ENCODE measurements at places on chromosomes 3 and 15.

GRCh38 chr3:88033079-88033478, 25.7 kb downstream of the CGGBP1 start:
- no peak for DNase-seq

GRCh38 chr3:42756681-42757213, 16.3 kb downstream of the CCDC13 start:
- DNase-seq = no peak

DNA sequence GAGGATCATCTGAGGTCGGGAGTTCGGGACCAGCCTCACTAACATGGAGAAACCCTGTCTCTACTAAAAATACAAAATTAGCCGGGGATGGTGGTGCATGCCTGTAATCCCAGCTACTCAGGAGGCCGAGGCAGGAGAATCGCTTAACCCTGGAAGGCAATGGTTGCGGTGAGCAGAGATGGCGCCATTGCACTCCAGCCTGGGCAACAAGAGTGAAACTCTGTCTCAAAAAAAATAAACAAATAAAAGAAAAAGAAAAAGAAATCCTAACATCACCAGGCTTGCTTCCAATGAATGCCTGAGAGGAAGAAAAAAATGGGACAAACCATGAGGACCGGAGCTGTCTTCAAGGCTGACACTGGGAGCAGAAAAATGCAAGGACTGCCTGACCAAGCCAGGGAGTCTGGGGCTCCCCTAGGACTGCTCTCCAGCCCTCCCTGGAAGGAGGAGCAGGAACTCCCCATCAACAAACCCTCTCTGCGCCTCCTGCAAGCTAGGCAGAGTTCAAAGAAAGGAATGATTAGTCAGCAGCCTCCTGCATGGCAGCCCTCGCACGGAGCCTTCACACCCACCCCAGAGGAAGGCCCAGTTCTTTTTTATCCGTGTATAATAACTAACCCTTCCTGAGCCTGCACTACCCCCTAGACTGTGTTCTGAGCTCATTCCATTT, 55.4 kb downstream of the NUP210 start:
- no peak for DNase-seq

GRCh38 chr15:71713191-71713809, 97.1 kb upstream of the NR2E3 start:
- DNase-seq = no peak

DNA sequence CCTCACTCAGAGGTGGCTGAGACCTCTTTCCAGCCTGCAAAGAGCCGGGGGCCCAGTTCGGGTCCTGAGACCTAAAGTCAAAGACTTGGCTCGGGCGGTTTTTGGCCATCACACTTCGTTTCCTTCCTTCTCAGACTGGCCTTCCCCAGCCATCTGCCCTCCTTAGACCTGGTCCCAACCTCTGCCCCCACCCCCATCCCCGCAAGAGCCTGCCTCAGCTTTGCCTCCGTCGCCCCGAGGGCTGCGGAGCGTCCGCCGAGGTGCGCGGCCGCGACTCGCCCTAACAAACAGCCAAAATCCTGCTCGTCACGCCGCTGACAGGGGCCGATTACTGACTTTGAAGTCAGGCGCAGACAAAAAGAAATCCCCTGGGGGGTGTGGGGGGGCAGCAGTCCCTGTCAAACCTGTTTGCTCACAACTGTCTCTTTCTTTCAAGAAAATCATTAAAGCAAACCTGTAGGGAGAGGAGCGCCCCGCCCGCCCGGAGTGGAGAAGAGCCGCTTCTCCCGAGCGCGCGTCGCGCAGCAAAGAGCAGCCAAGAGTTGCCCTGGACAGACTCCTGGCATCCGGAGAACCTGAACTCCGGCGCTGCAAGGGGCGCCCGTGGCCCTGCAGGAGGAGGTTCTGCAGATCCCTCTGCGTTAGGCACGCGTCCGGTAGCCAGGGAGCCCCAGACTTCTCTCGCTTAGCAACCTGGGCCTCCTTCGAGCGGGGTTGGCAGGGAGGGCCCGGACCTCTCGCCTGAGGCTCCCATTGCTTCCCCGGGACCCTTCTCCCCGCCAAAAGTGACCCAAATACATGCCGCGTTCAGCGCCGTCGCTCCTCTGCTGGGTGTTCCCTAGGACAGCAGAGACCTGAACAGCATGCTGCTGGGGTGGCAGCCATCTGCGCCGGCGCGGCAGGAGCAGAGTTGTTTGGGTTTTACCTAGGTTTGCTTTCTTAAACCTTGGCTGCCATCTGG, 4.5 kb downstream of the SOX14 start:
- DNase-seq = peak; percentile 45

- DNase-seq = peak; percentile 3
These were observed 26.2 kb downstream of the IFT80 start for GRCh38 chr3:160372780-160373179.

- no peak for DNase-seq
These were observed 31.6 kb downstream of the KLHL25 start for GRCh38 chr15:85763157-85763556.

GRCh38 chr15:101573951-101574350, 78.2 kb downstream of the TM2D3 start:
- no peak for DNase-seq

DNA sequence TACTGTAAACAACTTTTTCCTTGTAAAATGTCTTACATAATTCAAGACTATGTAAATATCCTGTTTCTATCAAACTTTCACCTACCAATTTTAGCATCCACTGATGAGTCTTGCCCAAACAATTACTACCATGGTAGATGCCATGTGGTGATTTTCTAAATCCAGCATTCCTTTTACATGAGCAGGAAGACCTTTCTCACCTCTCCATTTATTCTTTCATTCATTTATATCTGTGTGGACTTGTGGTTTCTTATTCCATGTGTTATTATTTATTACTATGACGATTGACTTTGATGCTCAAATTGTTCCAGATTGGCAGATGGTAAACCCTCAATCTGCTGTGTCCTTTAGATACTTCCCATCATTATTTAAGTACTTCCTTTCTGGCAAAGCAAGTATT, 62.4 kb downstream of the IFT57 start:
- DNase-seq = no peak

GRCh38 chr3:120469440-120469839, 18.6 kb upstream of the FSTL1 start:
- peak; percentile 20 for DNase-seq

DNA sequence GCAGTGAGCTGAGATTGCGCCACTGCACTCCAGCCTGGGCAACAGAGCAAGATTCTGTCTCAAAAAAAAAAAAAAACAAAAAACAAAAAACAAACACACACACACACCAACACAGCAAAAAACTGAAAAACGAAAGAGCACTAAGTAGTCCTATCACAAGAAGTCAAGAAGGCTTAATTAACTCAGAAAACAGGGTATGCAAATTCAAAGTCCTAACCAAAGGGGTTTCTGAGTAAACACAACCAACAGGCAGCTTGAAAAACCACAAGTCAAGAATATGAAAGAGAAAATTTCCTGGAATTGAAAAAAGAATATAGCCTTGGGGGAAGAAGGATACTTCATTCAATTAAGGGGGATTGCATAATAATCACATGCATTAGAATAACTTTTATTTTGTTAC, 37.7 kb upstream of the PARP14 start:
- DNase-seq = no peak

GRCh38 chr15:77483425-77484140, 62.9 kb downstream of the HMG20A start:
- no peak for DNase-seq

- no peak for DNase-seq
These were observed 249.1 kb downstream of the ALCAM start for GRCh38 chr3:105615814-105616213.

- DNase-seq = peak; percentile 0
These were observed 1.2 kb downstream of the DCLK3 start for GRCh38 chr3:36762918-36763849.

DNA sequence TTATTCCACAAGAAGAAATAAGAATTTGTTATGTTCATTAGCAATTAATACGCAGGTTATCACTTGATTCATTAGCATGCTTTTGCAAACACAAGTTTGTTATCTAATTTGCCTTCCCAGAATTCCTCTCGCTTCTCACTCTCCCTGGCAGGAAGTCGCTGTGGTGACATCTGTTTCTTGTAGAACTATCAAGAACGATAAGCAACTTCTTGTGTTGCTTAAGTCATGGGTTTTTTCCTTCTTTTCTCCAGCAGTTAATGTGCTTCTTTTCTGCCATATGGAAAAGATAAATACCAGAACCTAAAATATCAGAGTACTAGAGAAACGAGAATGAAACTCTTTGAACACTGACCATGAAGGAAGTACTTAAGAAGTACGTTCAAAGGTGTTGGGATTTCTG, 99.8 kb upstream of the CHMP2B start:
- DNase-seq = no peak

DNA sequence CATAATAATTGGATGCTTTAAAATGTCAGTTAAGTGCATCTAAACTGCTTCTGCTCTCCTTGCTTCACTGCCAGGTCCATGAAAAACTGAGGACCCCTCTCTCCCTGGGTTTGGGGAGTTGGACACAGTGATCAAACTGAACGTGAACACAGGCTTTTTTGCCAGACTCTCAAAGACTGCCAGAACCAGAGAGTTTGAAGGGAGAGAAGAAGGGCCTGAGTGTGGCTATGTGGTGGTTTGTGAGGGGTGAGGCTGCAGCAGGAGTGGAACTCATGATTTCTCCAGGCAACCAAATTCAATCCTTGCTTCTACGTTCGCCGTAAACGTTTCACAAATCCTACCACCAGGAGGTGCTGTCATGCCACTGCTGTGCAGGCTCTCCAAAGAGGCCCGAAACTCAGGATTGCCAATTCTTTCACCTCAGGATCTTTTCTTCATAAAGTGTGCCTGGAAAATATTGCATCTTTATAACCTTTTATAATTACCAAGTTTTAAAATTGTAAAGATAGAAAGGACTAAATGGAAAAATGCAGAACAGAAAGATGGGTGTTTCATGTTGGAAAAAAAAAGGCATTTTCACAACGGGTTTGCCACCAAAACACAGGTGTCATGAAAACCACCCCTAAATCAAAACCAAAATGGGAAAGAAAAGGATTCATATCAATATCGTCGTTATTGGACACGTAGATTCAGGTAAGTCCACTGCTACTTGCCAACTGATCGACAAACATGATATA, 19.7 kb downstream of the TM4SF4 start:
- DNase-seq = peak; percentile 77

- no peak for DNase-seq
These were observed 76.8 kb downstream of the ATP2B2 start for GRCh38 chr3:10428406-10429091.

- no peak for DNase-seq
These were observed 535.6 kb downstream of the GRM7 start for GRCh38 chr3:7396534-7396933.

GRCh38 chr3:189740156-189740555, 109.0 kb downstream of the TP63 start:
- DNase-seq = no peak

DNA sequence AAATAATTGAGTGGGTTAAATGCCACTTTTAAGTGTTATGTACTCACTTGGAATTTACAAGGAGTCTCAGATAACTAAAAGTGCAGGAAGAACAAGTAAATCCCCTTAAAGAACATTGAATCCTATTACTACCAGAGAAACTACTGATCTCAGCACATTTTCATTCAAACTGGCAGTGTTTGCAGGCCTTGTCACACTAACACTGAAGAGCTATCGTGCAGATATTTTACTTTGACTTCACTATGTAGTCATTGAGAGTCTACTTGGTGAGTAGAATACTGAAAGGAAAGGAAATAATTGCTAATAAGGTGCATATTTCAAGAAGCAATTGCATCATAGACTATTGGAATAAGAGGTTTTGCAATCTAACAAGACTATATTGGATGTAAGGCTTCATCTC, 721.4 kb upstream of the CBLB start:
- DNase-seq = no peak

- DNase-seq = no peak
These were observed 388.3 kb downstream of the FEZF2 start for GRCh38 chr3:61985020-61985419.

DNA sequence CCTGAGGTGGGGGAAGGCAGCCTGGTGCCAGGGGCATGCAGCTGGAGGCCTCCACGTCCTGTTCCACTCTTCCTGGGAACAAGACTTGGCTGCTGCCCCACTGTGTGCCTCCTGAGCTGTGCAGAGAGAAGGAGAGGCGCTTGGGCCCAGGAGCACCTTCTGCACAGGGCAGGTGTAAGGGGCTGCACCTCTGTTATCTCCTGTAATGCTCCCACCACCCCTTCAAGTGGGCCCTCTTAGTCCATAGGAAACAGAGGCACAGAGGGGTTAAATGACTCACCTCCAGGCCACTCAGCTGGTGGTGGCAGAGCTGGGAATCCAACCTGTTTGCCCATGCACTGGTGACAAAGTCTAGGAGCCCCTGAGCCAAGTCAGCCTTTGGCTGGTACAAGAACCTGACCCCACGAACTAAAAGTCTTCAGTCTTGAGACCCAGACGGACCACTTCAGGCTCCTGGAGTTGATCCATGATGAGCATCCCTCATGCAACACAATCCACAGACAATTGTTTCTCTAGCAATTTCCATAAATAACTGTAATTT, 93.2 kb downstream of the IQSEC1 start:
- peak; percentile 0 for DNase-seq

GRCh38 chr3:182796310-182796709, 3.0 kb downstream of the ATP11B start:
- DNase-seq = no peak

GRCh38 chr15:90857883-90858443, 10.4 kb upstream of the FURIN start:
- no peak for DNase-seq

DNA sequence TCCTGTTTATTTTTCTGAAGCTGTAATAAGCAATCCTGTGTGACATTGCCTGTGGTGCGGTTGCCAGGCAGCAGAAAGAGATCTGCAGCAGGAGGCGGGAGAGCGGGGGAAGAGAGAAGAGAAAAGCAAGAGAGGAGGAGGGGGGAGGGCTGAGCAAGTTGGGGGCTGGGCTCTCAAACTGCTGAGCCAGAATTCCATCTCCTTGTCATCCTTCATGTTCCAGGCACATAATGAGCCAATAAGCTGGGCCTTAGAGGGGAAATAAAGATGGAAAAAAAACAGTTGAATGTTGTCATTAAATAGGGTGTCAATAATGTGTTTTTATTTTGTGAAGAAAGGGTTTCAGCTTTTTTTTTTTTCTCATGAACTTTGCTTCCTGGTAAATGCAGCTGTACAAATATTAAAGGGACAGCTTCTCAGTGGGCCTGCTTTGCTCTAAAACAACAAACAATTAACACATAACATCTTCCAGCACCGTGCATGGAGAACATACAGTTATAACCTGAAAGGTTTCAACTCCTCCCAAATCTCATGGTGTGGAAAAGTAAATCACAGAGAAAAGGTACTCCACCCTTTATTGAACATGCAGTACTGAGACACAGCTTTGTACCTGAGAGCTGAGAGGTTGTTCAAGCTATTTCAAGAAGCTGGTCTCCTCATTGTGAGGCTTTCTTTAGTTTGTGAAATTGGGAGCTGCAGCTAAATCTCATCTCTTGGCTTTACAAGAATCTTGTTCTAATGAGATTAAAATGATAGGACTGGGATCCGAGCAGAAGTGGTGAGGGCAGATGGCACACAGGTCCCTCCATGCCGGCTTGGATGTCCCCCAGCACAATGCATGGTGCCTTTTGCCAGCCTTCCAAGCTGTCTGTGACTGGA, 451.1 kb upstream of the KCNMB2 start:
- DNase-seq = peak; percentile 96

GRCh38 chr15:51992953-51993352, 21.4 kb upstream of the LEO1 start:
- DNase-seq = peak; percentile 42

- no peak for DNase-seq
These were observed 8.8 kb downstream of the RPL32 start for GRCh38 chr3:12832350-12833221.
